ENCODE measurements at places on chromosomes 16 and 17.

DNA sequence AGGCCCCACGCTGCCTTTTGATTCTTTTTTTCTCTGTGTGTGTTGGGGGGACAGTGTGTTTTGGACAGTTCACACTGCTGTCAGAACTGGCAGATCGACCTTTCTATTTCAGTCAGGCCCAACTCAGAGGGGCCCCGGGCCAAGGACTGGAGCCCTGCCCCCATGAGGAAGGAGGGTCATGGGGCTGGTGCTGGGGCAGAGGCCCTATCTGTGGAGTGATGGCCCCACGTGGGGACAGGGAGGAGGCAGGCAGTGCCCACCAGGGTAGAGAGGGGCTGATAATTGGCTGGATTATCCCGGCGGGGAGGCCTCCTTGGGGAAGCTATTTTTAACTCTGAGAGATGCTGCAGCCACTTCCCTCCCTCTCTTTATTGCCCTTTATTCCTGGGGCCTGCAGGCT lies 5.7 kb upstream of the KCNJ12 start:
- DNase-seq = no peak

GRCh38 chr17:19263641-19264051 lies 26.5 kb downstream of the EPN2 start:
- no peak for DNase-seq

GRCh38 chr17:33241390-33241789 lies 51.7 kb downstream of the ASIC2 start:
- no peak for DNase-seq

- peak; percentile 36 for DNase-seq
Observed at GRCh38 chr17:77131904-77132303, 8.9 kb upstream of the SEC14L1 start.

- DNase-seq = no peak
Observed at GRCh38 chr16:20847550-20847949, 41.2 kb downstream of the REXO5 start.

Data from G401 (cell line).